ENCODE measurements at places on chromosomes 11 and 22.

GRCh38 chr11:93662175-93662570 is 691 bp downstream of the CEP295 start:
- no peak for DNase-seq

DNA sequence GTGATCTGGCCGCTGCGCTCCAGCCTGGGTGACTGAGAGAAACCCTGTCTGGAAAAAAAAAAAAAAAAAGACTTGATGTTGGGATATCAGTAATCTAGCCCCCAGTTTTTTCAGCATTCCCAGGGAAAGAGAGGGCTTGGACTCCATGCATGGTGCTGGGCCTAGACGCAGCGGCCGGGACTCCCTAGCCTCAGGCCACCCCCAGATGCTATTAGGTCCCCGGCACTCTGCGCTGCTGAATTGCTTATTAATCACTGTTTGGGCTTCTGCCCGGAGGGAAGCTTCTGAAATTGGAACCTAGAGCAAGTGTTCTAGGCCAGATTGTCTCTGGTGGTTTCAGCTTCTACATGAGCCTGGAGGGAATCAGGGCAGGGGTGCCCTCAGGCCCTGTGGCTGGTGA is 39.0 kb downstream of the SLCO2B1 start:
- DNase-seq = no peak

- DNase-seq = no peak
Observed at GRCh38 chr11:67396587-67397389, 4.9 kb downstream of the PPP1CA start.

DNA sequence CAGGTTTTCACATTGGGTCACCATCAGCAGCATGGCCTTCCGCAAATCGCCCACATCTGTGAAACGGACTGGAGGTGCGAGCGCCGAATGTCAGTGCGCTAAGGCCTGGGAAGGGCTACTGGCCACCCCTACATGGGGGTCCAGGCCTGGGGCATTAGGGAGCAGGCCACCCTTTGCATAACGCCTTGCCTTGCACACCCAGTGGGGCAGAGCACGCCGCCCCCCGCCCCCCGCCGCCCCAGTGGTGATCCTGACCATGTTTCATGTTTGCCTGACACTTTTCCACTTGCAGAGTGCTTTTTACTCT is 2.6 kb downstream of the GRK2 start:
- no peak for DNase-seq

DNA sequence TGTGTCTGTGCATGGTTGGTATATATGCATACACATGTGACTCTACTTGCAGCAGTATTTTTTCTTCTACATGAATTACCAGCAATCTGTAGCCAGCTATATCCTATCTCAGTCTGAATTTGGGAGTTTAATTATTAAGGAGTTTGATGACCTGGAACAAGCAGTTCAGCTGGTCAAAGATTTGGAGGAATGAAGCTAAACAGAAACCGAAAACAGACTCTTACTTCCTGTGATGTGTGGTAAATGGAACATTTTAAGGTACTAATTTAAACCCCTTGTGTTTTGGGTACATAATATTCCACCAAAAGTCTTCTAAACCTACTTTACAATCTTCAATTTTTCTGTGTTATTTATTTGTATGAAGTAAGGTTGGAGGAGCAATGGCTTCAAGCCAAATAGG is 124.4 kb upstream of the PGR start:
- DNase-seq = no peak

GRCh38 chr11:2575591-2576051 is 124.2 kb downstream of the KCNQ1OT1 start:
- DNase-seq = no peak

DNA sequence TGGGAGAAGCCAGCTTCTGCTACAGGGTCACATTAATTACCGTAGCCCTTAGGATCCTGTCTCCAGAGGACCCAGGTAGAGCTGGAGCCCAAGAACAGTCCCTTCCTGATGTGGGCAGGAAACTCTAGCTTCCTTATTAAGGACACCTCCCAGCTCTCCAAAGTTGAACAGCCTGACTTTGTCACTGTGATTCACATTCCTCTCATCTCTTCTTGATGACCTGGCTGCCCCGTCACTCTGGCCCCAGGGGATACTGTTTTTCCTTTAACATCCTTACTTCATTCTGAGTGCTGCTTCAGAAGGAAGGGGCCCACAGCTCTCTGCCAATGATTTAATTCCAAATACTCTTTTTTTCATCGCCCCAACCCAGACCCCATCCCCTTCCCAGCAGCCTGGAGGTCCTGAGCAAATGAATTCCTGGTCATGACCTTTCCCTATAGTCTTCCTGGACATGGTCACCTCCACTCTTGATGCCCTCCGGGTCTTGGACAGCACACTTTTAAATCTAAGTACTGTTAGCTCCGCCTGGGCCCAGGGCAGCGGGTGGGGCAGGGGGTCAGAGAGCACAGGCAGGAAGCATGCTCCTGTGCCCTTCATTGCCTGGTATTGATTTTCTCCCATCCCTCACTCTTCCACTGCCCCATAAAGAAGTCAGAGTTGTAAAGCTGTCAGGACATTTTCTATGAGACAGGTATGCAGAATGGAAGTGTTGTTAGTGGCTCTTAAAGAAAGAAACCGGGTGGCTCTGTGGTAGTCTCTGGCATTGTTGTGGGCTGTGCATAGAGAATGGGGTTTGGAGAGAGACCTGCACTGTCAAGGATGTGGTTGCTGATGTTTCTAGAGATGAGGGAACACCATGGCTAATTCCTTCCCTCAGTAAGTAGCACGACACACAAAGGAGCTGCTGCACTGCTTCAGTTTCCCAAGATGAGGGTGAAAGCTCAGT is 22.3 kb upstream of the SPON1 start:
- no peak for DNase-seq

DNA sequence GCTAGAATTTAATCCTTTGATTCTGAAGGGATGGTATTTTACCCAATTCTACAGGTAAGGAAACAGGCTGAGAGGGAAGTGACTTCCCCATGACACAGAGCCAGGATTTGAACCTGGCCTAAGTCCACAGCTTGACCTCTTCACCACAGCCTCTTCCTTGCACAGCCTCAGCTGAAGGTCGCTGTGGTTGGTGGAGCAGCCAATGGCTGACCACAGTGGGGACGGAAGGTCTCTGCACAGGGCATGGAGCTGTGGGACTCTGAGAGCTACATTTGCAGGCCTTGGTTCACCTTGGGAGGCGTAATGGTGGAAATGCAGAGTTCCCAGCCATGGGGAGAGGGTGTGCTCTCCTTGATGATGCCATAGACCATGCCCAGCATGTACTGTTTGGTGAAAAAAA is 295.0 kb downstream of the DDX10 start:
- no peak for DNase-seq

DNA sequence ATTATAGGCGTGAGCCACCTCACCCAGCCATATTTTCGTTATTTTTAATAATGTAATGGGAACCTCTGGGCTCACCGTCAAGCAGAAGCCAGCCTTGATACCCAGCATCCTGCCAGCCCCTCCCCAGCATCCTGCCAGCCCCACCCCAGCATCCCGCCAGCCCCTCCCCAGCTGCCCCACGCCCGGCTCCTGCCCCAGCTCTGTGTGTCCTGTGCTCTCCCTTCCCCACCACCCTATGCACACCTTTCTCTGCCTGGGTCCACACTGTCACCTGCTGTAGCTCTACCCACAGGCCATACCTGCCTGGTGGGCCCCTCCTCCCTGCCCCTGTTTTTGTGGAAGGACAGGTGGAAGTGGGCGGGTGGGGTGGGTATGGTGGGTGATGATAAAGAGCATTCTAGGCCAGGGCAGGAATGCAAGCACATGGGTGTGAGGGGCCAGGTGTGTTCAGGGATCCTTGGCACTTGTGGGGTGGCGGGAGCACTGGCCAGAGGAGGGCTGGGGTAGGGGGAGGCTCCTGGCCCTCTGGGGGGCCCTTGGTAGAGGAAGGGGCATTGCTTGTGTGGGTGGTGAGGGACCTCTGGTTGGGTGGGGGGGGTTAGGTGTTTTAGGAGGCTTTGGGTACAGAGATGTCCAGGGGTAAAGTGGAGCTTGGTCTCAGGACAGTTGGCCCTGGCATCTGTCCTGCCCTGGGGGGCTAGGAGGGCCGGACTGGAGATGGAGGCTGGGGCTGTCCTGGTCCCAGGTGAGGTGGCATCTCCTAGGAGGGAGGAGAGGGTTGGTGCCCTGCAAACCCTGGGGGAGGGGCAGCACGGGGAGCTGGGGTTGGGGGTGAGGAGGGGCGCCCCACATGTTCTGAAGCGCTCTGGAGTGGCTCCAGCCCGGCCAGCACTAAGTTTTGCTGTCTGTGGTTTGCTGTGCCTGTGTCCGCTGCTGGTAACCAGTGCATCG is 25.9 kb upstream of the GRAMD4 start:
- no peak for DNase-seq

GRCh38 chr11:18016789-18017188 is 3.9 kb upstream of the SERGEF start:
- no peak for DNase-seq

DNA sequence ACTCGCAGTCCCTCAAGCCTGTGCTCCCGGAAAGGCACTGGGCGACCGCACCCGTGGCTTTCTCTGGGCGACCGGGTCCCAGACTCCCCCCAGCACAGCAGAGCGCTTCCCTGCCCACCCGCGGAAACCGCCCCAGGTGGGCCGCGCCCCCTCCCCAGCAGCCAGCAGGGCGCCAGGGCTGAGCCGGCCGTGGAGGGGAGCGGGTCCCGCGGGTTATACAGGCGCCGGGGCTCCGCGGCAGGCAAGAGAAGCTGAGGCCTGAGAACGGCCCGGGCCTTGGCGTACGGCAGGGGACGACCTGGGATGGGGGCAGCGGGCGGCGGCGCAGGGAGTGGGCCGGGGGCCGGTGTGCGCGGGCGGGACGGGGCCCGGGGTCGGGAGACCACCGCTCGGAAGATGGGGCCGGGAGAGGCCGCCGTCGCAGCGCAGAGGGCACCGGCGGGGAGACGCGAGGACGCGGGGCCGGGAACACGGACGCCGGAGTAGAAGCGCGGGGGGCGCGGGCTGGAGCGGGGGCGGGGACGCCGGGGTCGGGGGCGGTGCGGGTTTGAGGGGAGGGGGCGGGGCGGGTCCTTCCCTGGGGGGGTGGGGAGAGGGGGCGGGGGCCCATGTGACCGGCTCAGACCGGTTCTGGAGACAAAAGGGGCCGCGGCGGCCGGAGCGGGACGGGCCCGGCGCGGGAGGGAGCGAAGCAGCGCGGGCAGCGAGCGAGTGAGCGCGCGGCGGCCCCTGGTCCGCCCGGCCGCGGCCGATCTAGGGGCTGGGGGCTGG is at the start of gene MDK:
Gene MDK, plus strand, starts transcription at position 622 of the 771 bp plus-strand sequence. CDS start 389 bp downstream, outside the sequence.
- DNase-seq = no peak

GRCh38 chr11:133163463-133164419 is 368.6 kb downstream of the OPCML start:
- DNase-seq = peak; percentile 32

- DNase-seq = no peak
Observed at GRCh38 chr11:79439410-79439885, 1.4 kb downstream of the TENM4 start.

DNA sequence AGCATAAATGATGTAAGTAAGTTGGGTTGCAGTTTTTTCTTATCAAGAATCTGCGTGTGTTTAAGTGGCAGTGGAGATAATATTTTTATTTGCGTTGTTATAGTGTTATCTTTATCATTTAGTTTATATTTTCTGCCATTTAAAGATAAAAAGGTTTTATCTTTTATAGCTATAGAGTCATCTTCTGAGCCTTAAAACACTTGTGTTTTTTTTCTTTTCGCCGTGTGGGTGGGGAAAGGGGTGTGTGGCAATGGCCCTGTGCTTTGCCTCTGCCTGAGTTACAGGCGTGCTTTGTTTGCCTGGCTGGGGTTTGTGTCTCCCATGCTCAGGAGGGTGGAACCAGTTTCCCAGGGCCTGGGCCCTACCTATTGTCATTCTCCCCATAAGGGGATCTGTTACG is 16.2 kb downstream of the ARHGEF12 start:
- DNase-seq = no peak

DNA sequence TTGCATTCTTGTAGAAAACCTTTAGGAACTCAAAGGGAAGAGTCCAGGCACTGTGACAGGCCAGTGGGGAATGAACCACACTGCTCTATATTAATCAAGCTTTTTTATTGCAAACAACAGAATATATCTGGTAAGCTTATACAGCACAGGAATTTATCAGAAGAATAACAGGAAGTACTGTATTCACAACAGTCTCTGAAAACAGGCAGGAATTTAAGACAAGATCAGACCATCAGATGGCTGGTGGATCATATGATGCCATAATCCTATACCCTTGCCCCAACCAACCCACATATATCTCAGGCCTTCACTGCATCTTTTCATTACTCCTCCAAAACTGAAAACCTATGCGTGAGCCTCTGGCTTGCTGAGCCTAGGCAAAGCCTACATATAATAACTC is 1.0 kb upstream of the HTATIP2 start:
- no peak for DNase-seq

DNA sequence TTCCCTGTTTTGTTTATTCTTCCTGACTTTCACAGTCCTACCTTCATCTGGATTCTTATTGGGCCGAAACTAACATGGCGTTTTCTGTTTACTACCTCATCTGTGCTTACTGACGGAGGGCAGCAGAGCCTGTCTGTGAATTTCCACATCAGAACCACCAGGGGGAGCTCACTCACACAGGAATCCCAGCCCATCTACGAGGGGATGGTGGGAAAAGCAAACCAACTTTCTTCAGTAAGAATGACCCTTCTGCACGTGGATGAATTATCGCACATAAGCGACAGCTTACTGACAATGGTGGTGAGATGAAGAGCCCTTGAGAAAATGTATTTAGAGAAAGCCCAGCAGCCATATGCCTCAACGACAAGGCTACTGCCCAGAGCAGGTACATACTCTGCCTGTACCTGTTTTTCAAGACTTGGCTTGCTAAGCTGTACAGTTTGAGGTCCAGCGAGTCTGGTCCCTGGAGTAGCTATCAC is 42.5 kb downstream of the LARGE2 start:
- DNase-seq = peak; percentile 78

DNA sequence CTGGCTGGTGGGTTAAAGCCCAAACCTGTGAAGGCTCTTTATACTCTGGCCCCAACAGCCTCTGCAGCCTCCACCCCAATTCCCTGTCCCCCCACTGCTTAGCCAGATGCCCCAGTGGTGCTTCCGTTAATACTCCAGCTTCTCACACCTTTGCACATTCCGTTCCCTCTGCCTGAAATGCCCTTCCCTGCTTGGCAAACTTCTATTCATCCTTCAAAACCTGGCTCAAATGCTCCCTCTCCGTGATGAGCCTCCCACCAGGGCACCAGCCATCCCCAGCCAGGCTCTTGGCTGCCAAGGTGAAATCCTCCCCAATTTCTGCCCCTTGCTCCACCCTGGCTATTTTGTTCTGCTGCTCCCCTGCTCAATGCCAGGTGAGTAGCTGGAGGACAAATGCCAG is 12.5 kb upstream of the FADS3 start:
- no peak for DNase-seq

GRCh38 chr11:10606536-10607208 is 38.2 kb upstream of the LYVE1 start:
- no peak for DNase-seq
